CD4-positive, CD25-positive, alpha-beta regulatory T cell (primary cell): ENCODE measurements at places on chromosomes 2 and 18. TPM values are rescaled to one million over a fixed set of nuclear protein-coding genes. Genes with fewer than 3 reads are reported as not detected.

Gene TGIF1
- total RNA-seq, result 37.3 TPM

Gene AOX1
- not detected for total RNA-seq

Gene CBLN2
- not detected for total RNA-seq

Gene DLGAP1
- total RNA-seq, result 5.4 TPM

Gene UGT1A1
- total RNA-seq, result not detected

DNA sequence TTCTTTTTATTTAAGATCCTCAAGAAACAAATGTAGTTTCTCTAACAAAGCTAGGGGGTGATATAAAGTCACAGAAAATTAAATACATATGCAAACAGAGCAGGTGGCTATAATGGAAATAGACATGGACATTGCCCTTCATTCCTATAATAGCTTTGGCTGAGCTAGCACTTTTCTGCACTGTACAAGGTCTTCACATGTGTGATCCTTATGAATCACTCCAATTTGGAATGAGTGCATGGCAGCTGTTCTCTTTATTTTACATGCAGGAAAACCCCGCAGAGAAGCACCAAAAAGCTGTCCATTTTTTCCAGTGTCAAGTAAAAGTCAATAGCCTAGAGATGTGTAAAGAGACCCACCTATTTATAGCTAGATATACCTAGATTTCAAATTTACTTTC is 747.4 kb upstream of the SLC8A1 start:
- no peaks in the 10 kb centered on the region for H3K4me1 ChIP-seq
- no peak overlapping the region for H3K27ac ChIP-seq
- DNase-seq, result no peak
- no peaks in the 10 kb centered on the region for H3K27me3 ChIP-seq
- H3K4me3 ChIP-seq, result no peak overlapping the region
- no peaks in the 10 kb centered on the region for H3K36me3 ChIP-seq

DNA sequence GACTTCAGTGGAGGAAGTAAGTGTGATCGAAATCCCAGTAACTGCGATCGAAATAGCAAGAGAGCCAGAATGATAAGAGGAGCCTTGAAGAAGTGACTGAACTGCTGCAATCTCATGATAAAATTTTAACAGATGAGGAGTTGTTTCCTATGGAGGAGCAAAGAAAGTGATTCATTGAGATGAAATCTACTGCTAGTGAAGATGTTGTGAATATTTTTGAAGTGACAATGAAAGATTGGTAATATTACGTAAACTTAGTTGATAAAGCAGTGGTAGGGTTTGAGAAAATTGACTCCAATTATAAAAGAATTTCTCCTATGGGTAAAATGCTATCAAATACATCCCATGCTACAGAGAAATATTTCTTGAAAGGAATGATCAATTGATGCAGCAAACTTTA is 780.6 kb downstream of the MBD2 start:
- H3K36me3 ChIP-seq, result no peaks in the 10 kb centered on the region
- H3K4me1 ChIP-seq, result no peaks in the 10 kb centered on the region
- no peak for DNase-seq
- H3K27ac ChIP-seq, result no peak overlapping the region
- no peak overlapping the region for H3K4me3 ChIP-seq

- no peaks in the 10 kb centered on the region for H3K4me1 ChIP-seq
- no peak overlapping the region for H3K27ac ChIP-seq
- H3K4me3 ChIP-seq, result no peak overlapping the region
- no peaks in the 10 kb centered on the region for H3K27me3 ChIP-seq
Measured at GRCh38 chr2:128799284-128799552, 480.6 kb upstream of the HS6ST1 start.

- H3K4me3 ChIP-seq, result no peak overlapping the region
- H3K36me3 ChIP-seq, result no peaks in the 10 kb centered on the region
- H3K27me3 ChIP-seq, result no peaks in the 10 kb centered on the region
- H3K4me1 ChIP-seq, result no peaks in the 10 kb centered on the region
- DNase-seq, result peak; percentile 72
Measured at GRCh38 chr2:88159955-88160415, 10.2 kb upstream of the THNSL2 start.

GRCh38 chr2:3459185-3460015 is 59.9 kb downstream of the ADI1 start:
- no peaks in the 10 kb centered on the region for H3K4me1 ChIP-seq
- H3K4me3 ChIP-seq, result no peak overlapping the region
- H3K27ac ChIP-seq, result no peak overlapping the region
- H3K27me3 ChIP-seq, result no peaks in the 10 kb centered on the region
- H3K36me3 ChIP-seq, result peaks cover 47% of the 10 kb centered on the region
- no peak for DNase-seq

GRCh38 chr2:120105360-120105759 is 92.5 kb downstream of the EPB41L5 start:
- H3K36me3 ChIP-seq, result no peaks in the 10 kb centered on the region
- H3K27ac ChIP-seq, result no peak overlapping the region
- H3K4me3 ChIP-seq, result no peak overlapping the region

DNA sequence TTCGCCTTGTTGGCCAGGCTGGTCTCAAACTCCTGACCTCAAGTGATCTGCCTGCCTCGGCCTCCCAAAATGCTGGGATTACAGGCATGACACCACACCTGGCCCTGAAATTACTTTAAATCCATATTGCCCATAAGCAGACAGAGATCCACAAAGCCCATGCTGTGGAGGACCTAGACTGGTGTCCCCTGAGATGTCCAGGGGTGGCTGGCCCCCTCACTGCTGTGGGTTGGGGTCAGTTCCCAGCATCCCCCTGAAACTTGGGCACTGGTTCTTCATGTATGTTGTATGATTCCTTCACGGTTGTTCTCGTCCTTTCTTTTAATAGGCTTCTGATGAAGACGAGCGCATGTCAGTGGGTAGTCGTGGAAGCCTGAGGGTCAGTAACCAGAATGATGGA is 78.1 kb upstream of the RBM44 start:
- peaks cover 37% of the 10 kb centered on the region for H3K36me3 ChIP-seq
- no peak for DNase-seq
- no peak overlapping the region for H3K27ac ChIP-seq
- peaks cover 14% of the 10 kb centered on the region for H3K4me1 ChIP-seq

DNA sequence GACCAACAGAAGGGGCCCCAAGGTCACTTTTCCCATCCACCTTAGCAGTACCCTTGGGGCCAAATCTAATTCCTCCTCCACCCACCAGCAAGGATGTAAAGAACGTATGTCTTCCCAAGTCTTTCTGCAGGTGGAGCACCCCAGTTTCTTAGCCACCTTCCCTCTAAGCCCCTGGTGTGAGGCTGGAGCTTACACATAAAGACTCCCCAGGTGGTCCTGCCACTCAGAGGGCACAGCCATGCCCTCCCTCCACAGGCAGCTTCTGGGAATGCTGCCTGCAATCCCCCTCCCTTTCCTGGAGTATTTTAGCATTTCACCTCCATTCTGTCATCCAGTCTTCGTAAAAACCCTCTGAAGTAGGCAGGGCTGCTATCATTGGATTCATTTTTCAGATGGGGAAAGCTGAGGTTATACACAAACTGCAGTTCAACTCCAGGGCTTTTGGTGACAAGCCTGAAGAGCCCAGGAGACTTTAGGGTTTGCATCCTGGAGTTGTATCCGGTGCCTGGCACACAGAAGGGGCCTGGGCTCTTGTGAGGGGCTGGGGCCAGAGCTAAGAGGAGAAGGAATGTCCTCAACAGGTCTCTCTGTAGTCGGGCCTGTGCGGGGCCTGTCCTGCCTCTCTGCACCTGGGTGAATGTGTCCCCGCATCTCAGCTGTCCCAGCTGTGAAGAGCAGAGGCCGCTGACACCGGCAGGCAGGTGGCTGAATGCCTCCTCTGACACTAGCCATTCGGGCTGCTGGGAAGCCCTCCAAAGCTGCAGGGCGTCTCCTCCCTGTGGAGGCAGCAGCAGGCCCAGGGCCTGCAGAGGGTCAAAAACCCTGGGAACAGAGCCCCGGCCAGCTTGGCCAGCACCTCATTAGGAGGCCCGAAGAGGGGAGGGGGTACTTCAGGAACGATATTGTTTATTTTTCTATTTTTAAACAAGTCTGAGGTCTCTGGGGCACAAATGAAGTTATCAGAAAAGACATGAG is 27.6 kb downstream of the CIB4 start:
- no peak for DNase-seq
- no peaks in the 10 kb centered on the region for H3K27me3 ChIP-seq
- no peaks in the 10 kb centered on the region for H3K36me3 ChIP-seq
- no peak overlapping the region for H3K27ac ChIP-seq

GRCh38 chr18:41999751-42000150 is 44.7 kb downstream of the PIK3C3 start:
- no peak overlapping the region for H3K4me3 ChIP-seq
- H3K4me1 ChIP-seq, result no peaks in the 10 kb centered on the region
- H3K27me3 ChIP-seq, result no peaks in the 10 kb centered on the region
- no peak overlapping the region for H3K27ac ChIP-seq
- peaks cover 77% of the 10 kb centered on the region for H3K36me3 ChIP-seq

- H3K27me3 ChIP-seq, result no peaks in the 10 kb centered on the region
- H3K36me3 ChIP-seq, result no peaks in the 10 kb centered on the region
- no peak overlapping the region for H3K27ac ChIP-seq
- H3K4me3 ChIP-seq, result no peak overlapping the region
- H3K4me1 ChIP-seq, result no peaks in the 10 kb centered on the region
Measured at GRCh38 chr2:189086250-189086649, 93.3 kb downstream of the COL5A2 start.

GRCh38 chr2:31053929-31054782 is 84.1 kb downstream of the GALNT14 start:
- H3K4me3 ChIP-seq, result no peak overlapping the region

DNA sequence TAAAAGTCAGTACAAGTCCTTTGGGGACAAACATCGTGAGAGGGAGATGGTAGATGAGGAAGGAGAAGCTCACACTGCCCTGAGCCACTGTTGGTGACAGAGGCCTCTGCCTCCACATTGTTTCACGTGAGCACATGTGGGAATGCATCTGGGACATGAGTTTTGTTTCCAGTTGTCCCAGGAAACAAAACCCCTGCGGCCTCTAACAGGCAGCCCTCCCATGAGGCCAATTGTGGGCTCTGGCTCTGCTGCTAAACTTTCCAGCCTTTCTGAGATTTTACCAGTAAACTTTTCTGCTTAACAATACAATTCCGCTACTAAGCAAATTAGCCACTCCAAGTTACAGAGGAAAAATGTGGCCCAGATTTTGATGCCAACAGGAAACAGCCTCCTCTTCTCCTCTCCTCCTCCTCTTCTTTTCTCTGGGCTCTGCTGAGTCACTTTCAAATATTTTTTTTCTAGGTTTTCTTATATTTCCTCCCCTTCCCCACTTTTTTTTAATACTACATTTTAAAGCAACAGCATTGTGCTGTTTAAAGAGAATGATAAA is 23.4 kb upstream of the LRRC30 start:
- no peak overlapping the region for H3K27ac ChIP-seq
- no peak overlapping the region for H3K4me3 ChIP-seq
- H3K27me3 ChIP-seq, result no peaks in the 10 kb centered on the region
- no peak for DNase-seq
- H3K4me1 ChIP-seq, result no peaks in the 10 kb centered on the region
- no peaks in the 10 kb centered on the region for H3K36me3 ChIP-seq

GRCh38 chr2:145112467-145112866 is 592.5 kb upstream of the ZEB2 start:
- DNase-seq, result no peak
- no peaks in the 10 kb centered on the region for H3K36me3 ChIP-seq
- H3K4me1 ChIP-seq, result no peaks in the 10 kb centered on the region

GRCh38 chr2:117943013-117943672 is 70.7 kb downstream of the CCDC93 start:
- no peak overlapping the region for H3K27ac ChIP-seq
- H3K27me3 ChIP-seq, result no peaks in the 10 kb centered on the region
- H3K4me1 ChIP-seq, result no peaks in the 10 kb centered on the region

GRCh38 chr2:183592271-183592670 is 468.0 kb downstream of the NUP35 start:
- no peaks in the 10 kb centered on the region for H3K36me3 ChIP-seq
- H3K27me3 ChIP-seq, result no peaks in the 10 kb centered on the region
- no peak overlapping the region for H3K4me3 ChIP-seq
- DNase-seq, result no peak
- H3K27ac ChIP-seq, result no peak overlapping the region
- no peaks in the 10 kb centered on the region for H3K4me1 ChIP-seq

DNA sequence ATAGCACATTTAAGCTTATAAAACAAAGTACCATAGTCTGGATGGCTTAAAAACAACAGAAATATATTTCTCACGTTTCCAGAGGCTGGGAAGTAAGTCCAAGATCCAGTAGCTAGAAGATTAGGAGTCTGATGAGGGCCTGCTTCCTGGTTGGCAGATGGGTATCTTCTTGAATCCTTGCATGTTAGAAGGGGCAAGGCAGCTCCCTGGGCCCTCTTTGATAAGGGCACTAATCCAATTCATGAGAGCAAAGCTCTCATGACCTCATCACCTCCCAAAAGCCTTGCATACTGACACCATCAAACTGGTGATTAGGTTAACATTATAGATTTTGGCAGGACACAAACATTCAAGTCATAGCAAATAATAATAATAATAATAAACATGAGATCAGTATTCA is 146.4 kb downstream of the CCDC102B start:
- DNase-seq, result no peak
- H3K4me3 ChIP-seq, result no peak overlapping the region
- H3K27ac ChIP-seq, result no peak overlapping the region

DNA sequence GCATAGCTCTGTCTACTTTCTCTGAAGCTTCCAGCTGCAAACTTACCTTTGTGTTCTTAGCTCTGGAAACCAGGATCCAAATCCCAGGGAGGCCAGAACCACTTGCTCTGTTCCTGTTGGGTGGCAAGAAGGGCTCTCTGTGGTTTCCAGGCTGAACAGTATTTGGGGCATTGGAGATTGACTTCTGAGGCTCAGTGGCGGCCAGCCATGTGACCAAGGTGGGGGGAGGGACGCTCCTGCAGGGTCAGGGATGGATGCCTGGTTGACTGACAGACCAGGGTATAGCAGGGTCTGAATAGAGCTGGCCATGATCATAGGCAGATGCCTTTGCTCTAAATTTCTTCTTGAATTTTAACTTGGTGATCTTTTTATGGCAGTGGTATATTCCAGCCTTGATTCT is 15.1 kb downstream of the SLC4A5 start:
- H3K36me3 ChIP-seq, result no peaks in the 10 kb centered on the region
- H3K4me3 ChIP-seq, result no peak overlapping the region
- DNase-seq, result no peak
- H3K27ac ChIP-seq, result no peak overlapping the region
- no peaks in the 10 kb centered on the region for H3K4me1 ChIP-seq
